ENCODE measurements at places on chromosomes 2 and 18. TPM values are rescaled to one million over a fixed set of nuclear protein-coding genes. Genes with fewer than 3 reads are reported as not detected.

Gene SLC11A1
- 0.83 TPM for polyA plus RNA-seq

DNA sequence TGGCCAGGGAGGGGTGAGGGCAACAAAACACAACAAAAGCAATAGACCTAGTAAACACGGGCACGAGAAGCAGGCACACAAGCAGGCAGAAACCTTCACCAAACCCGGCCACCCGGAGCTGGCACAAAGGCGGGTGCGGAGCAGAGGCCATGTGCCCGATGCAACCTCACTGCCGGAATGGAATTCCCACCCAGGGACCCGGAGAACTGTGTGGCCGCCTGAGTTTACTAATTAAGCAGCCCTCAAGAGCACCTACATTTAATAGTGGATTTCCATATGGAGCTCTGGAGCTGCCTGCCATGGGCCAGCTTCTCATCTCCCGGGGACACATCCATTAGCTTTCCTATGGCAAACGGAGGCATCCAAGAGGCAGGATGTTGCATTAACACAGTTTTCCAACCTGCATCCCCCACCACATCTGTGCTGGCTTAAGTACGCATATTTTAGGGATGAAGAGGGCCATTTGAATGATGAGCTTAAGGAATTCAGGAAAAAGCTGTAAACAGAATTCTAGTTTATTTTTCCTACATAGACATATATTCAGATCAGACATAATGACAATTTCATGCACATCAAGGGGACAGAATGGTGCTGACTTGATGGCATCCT, 104.5 kb upstream of the SMIM21 start:
- DNase-seq, result no peak

GRCh38 chr2:212930556-212931260, 220.7 kb downstream of the IKZF2 start:
- no peak for DNase-seq

- DNase-seq, result no peak
These were observed 78.8 kb downstream of the VWC2L start for GRCh38 chr2:214489702-214490101.

DNA sequence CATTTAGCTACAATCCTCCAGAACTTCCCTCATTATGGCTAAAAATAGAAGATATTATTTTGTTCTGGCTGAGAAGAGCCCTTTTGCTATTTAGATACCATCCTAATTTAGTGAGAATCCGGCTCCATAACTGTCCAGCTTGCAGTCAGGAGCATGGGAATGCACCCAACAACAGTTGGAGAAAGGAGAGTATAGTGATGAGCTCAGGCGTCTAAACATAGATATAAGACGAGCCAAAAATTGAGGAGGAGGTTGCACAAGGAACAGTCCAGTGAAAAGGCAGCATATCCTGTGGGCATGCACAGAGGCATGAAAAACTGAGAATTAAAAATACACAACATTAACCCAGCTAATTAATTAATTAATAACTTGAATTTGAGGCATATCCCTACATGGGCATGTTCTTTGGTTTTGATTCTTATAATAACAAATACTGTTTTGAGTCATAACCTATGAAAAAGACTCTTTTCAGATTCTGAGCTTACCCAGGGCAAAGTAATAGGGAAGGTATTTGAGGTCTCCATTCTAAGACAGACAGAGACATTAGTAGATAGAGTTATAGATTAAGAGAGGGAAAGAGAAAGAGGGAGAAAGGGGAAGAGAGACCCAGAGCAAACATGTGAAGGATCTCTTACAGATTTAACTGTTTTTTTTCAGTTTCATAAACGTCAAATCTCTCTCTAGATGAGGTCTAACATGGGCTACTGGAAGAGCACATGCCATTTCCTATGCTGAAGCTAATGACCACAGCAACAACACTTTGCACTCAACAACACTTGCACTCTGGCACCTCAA, 311.2 kb downstream of the OSR1 start:
- no peak for DNase-seq

DNA sequence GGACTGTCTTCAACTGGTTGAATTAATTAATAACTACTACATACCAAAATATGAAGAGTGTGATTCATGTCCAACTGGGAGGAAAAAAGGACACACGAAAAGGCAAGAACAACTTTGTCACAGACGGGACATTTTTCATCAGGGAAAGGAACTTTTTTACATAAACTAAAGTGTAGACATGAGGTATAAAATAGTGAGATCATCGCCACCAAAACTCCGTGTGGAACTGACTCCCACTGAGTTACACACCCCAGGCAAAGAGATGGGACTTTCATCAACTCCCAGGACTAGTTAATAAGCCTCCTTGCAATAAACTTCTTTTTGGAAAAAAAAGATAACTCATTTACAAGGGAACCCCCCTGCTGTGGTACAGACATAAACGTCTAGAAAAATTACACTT, 12.9 kb upstream of the NMI start:
- no peak for DNase-seq

DNA sequence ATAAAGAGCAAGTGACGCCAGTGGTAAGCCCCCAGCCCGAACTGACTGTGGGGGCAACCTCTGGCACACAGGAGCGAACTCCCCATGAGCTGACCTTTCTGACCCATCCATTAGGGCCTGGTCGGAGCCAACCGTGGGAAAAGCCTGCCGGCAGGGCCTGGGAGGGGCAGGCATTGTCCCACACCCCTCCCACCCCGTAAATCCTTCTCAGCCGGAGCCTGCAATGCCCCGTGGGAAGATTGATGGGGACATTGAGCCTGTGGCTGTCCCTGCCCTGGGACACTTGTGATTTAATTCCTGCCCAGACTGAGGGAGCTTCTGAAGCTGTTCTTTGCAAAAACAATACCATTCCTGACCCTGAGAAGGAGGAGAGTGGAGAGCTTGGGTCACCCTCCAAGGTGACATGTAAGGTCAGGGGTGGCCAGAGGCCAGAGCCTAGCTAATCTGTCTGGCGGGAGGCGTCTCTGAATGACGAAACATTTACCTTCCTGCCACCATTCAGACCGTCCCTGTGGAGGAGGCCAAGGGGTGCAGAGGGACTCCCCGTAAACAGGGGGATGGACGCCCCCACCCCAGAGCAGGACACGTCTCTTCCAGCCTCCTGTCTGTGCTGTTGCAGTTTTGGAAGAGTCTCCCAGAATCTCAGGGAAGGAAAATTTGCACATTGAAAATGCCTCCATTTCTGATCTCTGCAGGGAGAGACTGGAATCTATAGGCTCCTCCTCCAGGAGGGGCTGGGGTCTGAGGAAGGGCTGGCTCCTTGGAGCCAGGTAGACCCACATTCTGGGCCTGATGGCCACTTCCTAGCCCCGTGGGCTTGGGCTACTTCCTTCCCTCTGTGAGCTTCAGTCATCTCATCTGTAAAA, 51.2 kb upstream of the HS6ST1 start:
- peak; percentile 41 for DNase-seq

GRCh38 chr2:212640428-212640827, 101.8 kb upstream of the ERBB4 start:
- no peak for DNase-seq

Gene COL4A4
- polyA plus RNA-seq, result 5.0 TPM

Gene APOB
- polyA plus RNA-seq, result 0.13 TPM

- DNase-seq, result no peak
These were observed 16.3 kb upstream of the OTOF start for GRCh38 chr2:26494199-26494598.

GRCh38 chr18:33181016-33181415, 259.5 kb downstream of the CCDC178 start:
- no peak for DNase-seq

DNA sequence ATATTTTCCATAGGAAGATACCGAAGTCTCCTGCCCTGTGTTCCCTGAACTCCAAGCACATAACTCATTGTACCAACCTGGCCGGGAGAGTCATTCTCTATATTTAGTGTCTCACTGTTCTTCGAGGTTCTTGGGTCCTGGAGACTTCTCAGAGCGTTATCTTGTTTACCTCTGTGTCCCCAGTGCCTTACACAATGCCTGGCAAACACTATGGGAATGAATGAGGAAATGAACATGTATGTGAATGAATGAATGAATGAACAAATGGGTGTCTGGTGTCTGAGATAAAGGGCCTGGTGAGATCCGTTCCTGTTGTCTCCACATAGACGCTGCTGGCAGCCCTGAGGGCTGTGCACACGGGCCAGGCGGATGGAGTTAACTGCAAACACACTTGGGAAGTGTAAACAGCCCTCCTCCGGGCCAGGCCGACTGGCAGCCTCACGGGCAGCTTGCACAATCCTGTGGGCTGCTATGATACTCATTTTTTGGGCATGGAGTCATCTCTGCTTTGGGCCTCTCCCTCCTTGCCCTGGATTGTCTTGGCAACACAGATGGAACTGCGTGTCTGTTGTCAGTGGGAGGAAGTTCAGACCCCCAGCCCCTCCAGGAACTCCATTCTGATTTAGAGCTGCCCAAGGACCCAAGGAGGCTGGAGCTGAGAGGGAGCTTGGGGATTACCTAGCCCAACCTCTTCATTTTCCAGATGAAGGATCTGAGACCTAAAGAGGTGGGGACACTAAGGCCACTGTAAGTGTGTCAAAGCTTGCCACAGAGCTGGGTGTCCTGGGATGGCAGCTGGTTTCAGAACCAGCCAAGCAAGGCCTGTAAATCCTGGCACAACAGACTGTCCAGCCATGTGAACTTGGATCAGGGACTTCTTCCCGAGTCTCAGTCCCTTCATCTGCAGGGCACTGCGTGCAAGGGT, 124.4 kb downstream of the INHBB start:
- DNase-seq, result peak; percentile 82

- no peak for DNase-seq
These were observed 502.2 kb downstream of the NR4A2 start for GRCh38 chr2:155830351-155830750.

Gene DSC3
- 1.2 TPM for polyA plus RNA-seq

DNA sequence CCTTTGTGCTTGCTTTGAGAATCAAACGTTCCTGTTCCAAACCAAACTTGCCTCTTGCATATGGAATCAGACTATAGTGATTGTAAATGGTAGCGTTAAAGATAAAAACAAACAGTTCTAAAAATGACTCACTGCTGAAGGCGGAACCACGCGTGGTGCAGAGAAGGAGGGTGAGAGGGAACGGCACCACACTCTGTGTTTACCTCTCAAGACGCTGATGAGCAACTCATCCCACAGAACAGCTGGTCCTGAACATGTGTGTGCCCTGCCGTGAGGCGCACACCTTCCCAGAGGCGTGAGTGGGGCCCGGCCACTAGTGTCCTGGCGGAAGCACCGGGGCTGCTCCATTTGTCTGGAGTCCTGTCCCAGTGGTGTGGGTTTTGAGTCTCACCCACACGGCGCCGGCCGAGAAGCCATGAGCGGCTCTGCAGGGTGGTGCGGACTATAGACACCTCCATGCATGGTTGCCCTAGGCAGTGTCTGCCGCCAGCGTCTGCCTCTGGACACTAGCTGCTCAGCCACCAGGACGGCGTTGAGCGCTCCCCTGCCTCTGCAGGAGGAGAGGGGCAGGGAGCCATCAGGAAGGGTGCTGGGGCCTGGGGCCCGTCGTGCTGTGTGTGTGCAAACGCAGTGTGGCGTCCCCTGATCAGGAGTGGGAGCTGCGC, 52.1 kb downstream of the NFATC1 start:
- no peak for DNase-seq

GRCh38 chr18:48017635-48018034, 87.2 kb upstream of the SMAD2 start:
- no peak for DNase-seq
